ENCODE measurements at places on chromosomes 3 and 15.

DNA sequence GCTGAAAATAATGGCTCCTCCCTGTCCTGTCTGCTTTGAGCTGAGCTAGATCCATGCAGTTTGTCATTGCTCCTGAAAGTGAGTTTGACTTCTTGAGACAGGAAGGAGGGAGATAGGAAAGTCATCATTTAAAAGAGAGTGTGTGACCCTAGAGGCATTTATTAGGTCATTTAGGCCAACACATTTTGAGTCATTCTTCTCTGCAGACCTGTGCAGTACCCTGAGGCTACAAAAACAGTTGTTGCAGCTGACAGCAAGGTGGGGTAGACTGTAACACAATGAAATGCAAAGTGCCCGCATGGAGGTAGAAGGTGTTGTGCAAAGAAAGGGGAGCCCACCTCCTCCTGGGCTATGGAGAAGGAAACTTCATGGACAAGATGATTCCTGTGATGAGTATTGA lies 102.8 kb upstream of the PFN2 start:
- DNase-seq, result no peak

DNA sequence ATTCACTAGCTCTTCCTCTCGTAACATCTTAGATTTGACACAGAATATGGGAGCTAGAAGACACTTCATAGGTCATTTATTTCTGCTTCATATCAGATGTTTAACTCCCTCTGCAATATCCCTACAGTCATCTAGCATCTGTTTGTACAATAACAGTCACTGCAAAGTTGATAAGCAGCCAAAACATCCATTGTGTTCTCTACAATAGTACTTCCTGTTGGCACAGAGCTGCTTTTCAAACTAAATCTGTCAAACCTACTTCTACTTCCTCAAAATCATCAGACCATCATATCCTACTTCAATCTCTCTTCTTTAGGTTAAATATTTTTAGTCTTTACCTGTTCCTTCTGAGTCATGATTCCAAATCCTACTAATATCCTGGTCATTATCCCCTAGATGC lies 233.2 kb downstream of the FGF12 start:
- peak; percentile 57 for DNase-seq

GRCh38 chr3:70889162-70890019 lies 577.0 kb upstream of the MDFIC2 start:
- DNase-seq, result no peak

DNA sequence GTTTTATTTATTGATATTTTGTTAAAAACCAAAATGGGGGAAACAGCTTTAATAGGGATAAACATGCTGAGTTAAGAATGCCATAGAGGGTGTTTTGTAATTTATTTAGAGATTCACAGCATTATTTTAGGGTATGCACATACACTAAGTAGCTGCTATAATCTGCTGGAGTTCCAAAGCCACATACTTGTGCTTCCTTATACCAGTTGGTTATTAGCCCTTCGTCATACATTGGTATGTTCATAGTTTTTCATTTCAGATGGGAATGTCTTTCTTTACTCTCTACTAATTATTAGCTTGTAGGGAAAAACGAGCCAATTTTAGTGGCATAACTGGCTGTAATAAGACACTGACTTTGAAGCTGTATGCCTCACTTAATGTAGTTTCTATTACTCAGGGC lies 74.9 kb downstream of the PFN2 start:
- no peak for DNase-seq

DNA sequence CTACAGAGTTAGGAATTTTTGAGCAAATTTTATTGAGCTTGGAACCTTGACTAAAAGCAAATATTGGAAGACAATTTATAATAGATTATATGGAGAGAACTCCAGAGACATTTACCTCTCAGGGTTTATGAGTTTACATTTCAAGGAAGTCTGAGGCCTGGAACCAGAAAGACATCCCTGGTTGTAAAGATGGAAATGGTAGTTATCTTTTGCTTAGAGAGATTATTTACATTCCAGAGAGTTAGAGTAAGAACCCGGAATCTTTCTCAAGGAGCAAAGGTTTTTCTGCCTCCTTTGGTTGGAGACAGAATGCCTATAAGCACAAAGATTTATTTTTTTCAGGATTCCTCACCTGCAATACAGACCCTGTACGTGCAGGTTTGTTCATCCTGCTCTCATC lies 458.1 kb downstream of the TBL1XR1 start:
- no peak for DNase-seq
